Natural killer cell (primary cell): ENCODE measurements at places on chromosomes 11 and 22. TPM values are rescaled to one million over a fixed set of nuclear protein-coding genes. Genes with fewer than 3 reads are reported as not detected.

The SCUBE1 gene
- 1.2 TPM for total RNA-seq

The MFNG gene
- total RNA-seq, result 110 TPM

DNA sequence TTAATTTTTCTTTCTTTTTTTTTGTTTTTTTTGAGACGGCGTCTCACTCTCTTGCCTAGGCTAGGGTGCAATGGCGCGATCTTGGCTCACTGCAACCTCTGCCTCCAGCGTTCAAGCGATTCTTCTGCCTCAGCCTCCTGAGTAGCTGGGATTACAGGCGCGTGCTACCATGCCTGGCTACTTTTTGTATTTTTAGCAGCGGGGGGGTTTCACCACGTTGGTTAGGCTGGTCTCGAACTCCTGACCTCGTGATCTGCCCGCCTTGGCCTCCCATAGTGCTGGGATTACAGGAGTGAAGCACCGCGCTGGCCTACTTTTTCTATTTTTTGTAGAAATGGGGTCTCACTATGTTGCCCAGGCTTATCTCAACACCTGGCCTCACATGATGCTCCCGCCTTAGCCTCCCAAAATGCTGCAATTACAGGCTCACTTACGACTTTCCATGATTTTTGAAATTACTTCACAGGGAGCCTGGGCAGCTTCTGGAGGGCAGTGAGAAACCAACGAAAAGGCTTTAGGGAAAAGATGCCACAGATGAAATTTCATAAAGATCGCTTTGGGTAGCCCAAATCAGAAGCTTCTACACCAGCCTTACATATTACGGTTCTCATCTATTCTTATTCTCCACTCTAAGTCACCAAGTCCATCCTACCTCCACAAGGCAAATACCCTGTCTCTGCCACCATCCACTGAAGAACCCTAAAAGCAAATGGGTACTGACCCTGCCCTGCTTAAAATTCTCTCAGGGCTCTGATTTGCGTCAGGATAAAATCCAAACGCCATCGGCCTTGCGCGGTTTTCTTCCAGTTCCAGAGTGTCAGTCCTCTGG lies 866 bp upstream of the RRM1 start:
- H3K27me3 ChIP-seq, result no peaks in the 10 kb centered on the region
- H3K27ac ChIP-seq, result peak overlapping the region; percentile 94
- no peak for DNase-seq
- peaks cover 6% of the 10 kb centered on the region for H3K36me3 ChIP-seq

- no peaks in the 10 kb centered on the region for H3K36me3 ChIP-seq
- no peak overlapping the region for H3K4me3 ChIP-seq
- H3K27me3 ChIP-seq, result no peaks in the 10 kb centered on the region
- no peak overlapping the region for H3K27ac ChIP-seq
- no peak for DNase-seq
Measured at GRCh38 chr22:22711532-22711913, 67.1 kb downstream of the GGTLC2 start.

DNA sequence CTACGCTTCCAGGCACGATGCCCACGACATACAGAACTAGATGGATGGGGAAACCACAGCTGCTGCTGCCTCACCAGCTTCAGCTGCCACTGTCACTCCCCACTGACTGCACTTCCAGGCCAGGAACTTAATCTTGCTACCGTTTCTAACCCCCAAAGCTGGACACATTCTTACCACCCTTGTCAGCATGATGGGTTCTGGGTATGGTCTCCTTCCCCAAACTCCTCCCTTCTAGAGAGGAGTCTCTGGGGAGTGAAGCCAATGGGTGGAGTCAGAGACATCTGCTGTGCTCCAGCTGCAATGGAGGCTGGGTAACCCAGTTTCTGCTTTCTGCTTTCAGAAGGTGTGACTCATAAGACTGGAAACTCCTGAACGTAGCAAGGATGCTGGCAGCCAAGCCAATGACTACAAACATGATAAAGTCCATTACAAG lies 87.0 kb upstream of the THY1 start:
- H3K4me1 ChIP-seq, result no peaks in the 10 kb centered on the region
- no peaks in the 10 kb centered on the region for H3K27me3 ChIP-seq
